ENCODE measurements at places on chromosomes 11 and 22.

DNA sequence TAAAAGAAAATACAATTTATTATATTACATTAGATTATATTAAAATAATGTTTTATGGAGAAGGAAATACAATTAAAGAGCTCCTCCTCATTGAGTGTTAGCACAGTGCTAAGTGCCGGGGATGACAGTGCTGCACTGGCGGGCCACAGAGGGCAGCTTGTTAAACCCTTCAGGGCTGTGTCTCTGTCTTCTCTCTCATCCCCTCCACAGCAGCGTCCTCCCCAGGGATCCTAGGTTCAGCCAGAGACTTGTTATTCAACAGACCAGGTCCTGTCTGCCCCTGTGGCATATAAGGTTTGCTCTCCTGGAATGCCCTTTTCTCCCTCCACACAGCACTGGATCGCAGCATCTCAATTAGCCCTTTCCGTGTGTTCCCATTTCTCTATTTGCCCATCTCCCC is 14.2 kb downstream of the THYN1 start:
- DNase-seq = no peak

GRCh38 chr11:42234451-42234951 is 775.0 kb upstream of the LRRC4C start:
- DNase-seq = no peak

- DNase-seq = no peak
Observed at GRCh38 chr11:44079376-44079775, 13.3 kb downstream of the ACCS start.

DNA sequence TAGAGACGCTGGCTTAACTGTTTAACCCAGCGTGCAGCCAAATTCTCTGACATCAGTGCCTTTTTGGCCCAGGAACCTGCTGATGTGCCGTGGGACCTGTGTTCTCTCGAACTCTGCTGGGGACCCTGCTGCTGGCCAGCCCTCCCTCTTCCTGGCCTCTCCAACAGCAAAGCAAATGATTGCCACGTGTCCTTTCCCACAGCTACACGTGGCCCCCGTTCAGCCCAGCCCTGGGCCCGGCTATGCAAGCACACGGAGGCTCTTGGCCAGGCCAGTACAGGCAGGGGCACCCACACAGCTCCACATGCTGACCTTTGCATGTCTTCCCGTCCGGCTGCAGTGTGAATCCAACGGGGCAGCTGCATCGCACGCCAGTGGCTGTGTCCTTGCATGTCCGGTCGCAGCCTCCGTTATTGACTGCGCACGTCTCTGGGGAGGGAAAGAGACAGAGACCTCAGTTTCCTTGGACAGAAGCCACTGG is 51.6 kb upstream of the TTLL12 start:
- DNase-seq = no peak

DNA sequence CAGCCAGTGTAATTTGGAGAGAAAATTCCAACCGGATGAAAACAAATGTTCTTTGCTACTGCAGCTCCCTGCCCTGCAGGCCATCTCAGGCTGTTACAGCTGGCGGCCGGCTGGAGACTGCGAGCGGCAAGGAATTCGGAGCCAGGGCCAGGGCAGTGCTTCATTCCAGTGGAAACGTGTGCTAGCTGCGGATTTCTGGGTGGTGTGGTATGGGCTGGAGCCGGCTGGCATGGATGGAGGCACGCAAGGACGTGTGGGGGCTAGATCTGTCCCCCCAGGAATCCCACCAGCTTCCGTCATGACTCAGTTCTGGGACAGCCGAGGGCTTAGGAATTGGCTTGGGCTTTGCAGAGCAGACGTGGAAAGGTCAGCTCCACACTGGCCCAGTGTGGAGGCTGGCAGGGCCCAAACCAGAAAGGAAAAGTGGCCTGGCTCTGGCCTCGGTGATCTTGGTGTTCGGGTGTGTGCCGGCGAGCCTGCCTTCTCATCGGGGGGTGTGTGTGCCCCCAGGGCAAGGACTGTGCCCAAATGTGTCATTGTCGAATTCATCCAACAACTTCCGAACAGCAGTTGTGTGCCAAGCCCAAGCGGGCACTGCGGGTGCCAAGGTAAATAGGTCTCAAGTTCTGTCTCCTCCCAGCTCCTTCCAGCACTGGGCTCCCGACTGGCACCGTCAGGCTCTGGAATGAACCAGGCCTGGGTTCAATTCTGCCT is 48.1 kb upstream of the SHISAL1 start:
- DNase-seq = no peak

GRCh38 chr11:128690665-128691101 is 3.2 kb upstream of the FLI1 start:
- no peak for DNase-seq

GRCh38 chr22:45994491-45995404 is 17.8 kb upstream of the WNT7B start:
- peak; percentile 67 for DNase-seq

DNA sequence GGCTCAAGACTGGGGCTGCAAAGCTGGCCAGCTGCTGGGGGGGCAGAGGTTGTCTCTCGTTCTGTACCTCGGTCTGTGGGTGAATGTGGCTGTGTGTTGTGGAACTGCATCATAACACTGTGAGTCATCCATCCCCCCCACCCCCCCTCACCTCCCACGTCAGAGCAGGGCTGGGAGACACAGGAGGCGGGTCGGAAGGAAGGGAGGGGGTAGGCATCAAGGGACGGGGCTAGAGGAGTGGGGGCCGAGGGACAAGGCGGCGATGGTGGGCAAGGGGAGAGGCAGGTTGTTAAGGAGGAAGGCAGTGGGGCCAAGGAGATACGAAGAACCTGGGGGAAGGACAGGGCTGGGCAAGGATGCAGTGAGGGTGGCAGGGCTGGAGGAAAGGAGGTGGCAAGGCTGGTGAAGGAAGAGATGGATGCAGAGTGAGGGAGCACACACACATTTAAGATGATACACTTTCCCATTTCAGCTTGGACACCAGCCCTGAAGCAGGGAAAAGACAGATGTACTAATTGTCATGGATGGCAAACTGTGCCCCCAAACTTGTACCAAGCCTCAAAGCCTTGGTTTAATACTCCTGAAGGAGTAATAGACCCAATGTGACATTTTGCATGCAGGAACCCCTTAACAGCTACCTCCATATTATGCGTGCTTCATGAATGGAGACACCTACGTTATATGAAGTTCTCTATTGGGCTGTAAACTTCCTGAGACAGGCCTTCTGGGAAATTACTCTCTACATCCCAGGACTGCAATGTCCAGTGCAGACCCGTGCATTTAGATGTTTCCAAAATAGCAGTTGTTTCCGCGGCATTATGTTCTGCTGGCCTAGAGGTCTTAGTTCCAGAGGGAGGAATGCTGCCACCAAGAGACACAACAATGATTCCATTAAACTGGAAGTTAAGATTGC is at the start of gene YPEL4:
TSS of gene YPEL4 (minus strand) at position 87 of the 913 bp plus-strand sequence. CDS start 2,805 bp downstream, outside the sequence.
- peak; percentile 78 for DNase-seq

Measured in CD4-positive, alpha-beta T cell treated with Interleukin-4 for 4 hours (primary cell).